ENCODE measurements at places on chromosomes 1 and 21.

DNA sequence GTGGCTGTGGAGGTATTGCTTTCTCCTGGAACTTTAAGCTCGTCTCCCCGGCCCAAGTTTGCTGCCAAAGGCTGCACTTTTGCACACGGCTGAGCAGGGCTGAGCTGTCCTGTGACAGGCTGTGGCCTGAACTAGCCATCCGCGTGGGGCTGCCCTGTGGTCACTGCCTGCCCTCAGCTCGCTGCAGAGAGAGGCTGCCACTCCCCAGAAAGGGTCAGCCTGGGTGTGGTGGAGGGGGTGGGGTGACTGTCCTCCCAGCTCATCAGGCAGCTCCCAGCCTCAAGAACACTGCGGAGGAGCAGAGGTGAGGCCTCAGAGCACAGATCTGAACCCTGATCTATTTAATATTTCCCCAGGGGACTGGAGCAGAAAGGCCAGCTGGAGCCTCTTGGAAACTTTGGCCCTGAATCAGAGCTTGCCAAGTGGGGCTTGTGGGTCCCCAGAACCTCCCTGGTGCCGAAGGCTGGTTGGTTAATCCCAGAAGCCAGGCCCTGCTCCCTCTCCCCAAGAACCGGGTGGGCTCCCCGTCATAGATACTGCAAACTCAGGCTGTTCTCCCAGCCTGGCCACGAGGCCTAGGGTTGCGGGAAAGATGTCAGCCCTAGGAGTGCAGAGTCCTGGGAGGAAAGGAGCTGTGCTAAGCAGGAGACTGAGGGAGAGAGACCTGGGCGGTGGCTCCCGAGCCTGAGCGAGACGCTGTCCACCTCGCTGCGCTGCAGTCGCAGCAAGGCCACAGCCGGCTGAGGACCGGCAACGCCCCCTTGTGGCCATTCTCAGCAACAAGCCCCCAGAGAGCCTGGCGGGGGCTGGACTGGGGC lies 125.1 kb upstream of the IPO9 start:
- peak; percentile 97 for DNase-seq

DNA sequence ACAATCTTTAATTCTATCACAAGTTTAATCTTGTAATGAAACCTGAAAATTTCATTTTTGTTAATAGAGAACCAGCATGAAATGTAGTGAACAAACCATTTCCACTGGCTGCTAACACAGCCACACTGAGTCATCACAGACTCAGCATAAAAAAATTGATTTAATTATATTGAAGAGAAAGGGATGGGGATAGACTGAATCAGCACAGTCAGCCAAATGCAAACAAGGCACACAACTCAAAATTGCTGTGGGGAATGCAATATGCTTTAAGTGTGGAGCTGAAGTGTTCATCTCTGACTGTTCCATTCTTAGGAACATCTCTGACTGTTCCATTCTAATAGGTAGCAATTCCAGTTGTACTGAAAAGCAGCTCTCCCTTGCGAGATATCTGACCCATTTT lies 299.8 kb downstream of the MRPL39 start:
- DNase-seq: no peak

DNA sequence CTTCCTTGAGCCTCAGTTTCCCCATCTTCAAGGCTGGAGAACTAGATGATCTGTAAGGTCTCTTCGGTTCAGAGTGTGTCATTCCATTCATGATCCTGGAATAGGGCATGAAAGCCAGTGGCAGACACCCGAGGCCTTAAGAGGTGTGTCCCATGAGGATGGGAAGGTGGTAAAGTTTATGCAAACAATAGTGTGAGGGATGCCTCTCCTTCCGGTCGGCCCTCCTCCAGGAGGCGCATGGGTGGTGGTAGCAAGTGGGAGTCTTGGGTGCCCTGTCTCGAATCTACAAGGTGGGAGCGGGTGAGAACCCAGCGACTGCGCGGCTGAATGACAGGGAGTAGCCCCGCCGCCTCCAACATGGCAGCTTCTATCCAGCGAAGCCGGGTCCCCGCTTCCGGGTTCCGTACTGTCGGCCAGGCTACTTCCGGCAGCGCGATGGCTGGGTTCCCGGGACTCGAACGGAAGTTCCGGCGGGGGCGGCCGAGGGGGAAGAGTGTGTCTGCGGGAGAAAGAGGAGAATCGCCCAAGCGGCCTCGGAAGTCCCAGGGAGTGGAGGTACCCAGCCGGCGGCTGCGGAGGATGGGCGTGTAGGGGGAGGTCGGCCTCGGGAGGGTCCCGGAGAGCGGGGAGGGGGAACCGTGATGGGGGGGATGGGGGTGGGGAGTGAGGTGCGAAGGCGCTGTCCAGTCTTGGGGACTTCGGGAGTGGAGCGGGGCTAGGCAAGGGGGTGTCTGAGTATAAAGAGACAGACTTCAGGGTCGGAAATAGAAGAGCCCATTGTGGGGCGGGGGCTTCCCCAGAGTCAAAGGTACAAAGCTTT lies at the start of gene LYPLA2:
TSS of gene LYPLA2 (plus strand) at position 450 of the 820 bp plus-strand sequence. CDS start 1,538 bp downstream, outside the sequence.
- DNase-seq: peak; percentile 93

- no peak for DNase-seq
These were observed 49.8 kb downstream of the NFASC start for GRCh38 chr1:204920511-204920910.

DNA sequence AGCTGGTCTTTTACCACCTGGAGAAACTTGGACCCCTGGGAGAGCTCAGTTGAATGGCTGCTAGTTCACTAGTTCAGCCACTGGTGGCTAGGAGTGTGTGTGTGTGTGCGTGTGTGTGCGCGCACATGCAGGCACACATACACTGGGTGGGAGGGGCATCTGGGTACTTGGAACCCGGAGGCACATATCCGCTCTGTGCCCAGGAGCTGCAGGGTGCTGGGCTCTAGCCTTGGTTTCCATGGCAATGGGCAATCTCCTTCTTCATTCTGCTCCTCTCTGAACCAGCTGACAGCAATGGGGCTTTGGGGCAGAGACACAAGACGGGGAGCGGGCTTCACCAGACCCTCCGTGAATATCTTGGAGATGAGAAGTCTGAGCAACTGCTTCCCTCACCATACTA lies 87.1 kb upstream of the DISP3 start:
- no peak for DNase-seq

- DNase-seq: no peak
These were observed 1.4 kb upstream of the DPH2 start for GRCh38 chr1:43968348-43968948.

DNA sequence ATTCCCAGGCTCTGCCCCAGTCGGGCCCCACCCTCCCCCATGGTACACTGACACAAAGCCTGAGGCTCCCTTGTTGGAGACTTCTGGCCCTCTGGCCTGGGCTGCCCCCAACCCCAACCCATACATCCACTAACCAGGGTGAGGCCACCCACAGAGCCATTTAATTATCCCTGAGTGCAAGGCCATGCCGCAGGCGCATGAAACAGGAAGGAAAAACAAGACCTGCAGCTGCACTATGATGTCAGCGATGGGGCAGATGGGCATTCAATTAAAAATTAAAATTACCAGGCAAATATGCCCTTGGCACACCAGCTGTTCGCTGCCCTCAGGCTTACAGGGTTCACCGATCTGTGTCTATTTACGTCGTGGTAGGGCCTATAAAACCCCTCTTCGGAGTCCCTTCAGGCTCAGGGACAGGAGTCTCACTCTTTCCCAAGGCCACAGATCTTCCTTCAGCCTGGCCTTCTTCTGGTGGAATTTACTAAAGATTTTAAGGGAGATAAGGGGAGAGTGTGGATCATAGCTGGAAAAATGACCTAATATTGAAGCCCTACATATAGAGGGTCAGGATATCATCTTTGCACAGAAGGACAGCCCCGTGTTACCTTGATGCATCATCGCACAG lies 29.6 kb upstream of the RGS16 start:
- DNase-seq: no peak

- no peak for DNase-seq
These were observed 1.7 kb downstream of the EXOC8 start for GRCh38 chr1:231335663-231336602.

- DNase-seq: no peak
These were observed 3.9 kb downstream of the CLK2 start for GRCh38 chr1:155269381-155269780.

GRCh38 chr1:244173240-244173639 lies 122.2 kb downstream of the ZBTB18 start:
- DNase-seq: no peak

DNA sequence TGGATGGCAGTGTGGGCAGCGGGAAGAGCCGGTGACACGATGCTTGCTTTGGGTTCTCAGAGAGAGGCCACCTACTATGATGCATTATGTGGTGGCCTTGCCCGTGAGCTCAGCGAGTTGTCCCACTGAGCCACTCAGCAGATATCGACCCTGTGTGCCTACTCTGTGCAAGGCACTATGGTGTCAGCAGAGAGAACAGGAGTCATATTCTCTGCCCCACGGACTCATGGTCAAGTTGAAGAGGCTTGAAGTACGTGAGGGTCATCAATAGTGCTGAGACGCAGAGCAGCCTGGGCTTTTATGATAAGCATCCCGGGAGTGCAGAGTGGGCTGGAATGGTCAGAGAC lies 466.2 kb downstream of the CAMTA1 start:
- peak; percentile 49 for DNase-seq

DNA sequence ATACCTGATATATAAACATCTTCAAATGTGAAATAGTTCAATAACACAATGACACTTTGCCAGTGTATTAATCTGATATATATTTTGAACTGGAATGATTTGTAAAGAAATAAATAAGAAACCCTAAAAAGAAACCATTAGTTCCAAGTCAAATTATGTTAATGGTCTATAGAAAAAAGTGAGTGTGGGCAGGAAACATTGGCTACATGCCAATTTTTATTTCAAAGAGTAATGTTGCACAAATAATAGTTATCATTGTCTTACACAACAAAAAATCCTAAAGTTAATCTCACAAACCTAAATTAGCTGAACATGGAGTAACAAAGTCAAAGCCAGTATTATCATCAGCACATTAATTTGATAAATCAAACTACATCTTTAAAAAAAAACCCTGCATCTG lies 37.9 kb upstream of the BATF3 start:
- no peak for DNase-seq

DNA sequence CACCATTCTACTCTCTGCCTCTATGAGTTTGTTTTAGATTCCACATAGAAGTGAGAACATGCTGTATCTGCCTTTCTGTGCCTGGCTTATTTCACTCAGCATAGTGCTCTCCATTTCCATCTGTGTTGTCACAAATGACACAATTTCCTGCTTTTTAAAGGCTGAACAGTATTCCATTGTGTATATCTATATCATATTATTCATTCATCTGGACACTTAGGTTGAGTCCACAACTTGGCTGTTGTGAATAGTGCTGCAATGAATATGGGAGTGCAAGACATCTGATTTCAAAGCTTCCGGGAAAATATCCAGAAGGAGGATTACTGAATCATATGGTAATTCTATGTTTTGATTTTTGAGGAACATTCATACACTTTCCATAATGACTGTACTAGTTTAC lies 20.1 kb upstream of the DONSON start:
- no peak for DNase-seq

DNA sequence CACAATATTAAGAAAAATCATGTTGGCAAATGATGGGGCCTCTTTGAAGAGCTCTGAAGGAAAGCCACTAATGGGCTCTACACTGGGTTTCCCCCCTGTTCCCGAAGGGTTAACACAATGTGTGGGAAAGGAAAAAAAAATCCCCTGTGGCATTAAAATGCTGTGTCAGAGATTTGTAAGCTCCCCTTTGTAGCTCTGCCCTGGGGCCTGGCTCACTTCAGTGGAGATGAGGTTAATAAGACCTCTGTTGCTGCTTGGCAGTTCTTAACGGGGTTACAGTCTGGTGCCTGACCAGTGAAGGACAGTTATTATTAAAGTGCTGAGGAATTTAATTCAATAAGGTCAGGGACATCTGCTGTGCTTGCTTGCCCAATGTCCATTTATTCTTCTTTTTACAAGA lies 129.7 kb upstream of the UBE2U start:
- no peak for DNase-seq

GRCh38 chr1:31788825-31789256 lies 24.7 kb upstream of the ADGRB2 start:
- peak; percentile 49 for DNase-seq

DNA sequence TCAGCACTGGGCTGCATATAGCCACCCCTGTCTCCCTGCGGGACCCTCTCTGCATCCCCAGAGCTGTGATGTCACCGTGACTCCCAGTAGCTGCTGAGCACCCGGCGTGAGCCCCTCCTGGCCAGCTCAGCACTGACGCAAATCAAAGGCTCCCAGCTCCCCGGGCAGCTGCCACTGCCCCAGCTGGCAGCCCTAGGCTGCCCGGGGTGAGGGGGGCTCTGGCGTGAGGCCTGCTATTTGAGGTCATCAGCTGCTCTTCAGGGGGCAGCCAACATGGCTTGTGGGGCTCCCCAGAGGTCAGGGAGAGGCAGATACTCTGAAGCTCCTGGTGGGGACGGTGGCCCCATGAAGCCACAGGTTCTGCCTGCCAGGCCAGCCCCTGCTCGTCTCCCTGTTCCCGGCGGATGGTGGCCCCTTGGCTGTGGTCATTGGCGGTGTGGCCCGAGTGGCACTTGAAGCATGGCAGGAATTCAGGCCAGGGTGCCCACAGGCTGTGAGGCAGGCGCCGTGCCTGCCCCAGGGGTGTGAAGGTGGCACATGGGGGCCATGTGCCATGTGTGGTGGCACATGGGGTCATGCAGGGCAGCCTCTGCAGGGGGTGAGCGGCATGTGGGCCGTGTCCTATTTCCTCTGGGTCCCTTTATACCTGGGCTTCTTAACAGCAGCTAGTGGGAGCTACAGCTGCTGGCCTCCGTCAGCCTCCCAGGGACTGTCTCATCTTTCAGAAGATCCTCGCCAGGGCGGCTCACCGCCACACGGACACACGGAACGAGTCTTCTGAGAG lies 85.4 kb downstream of the SIK1 start:
- DNase-seq: no peak
